Prostate gland (tissue), 2 donors: ENCODE measurements at places on chromosomes 13 and 19.

DNA sequence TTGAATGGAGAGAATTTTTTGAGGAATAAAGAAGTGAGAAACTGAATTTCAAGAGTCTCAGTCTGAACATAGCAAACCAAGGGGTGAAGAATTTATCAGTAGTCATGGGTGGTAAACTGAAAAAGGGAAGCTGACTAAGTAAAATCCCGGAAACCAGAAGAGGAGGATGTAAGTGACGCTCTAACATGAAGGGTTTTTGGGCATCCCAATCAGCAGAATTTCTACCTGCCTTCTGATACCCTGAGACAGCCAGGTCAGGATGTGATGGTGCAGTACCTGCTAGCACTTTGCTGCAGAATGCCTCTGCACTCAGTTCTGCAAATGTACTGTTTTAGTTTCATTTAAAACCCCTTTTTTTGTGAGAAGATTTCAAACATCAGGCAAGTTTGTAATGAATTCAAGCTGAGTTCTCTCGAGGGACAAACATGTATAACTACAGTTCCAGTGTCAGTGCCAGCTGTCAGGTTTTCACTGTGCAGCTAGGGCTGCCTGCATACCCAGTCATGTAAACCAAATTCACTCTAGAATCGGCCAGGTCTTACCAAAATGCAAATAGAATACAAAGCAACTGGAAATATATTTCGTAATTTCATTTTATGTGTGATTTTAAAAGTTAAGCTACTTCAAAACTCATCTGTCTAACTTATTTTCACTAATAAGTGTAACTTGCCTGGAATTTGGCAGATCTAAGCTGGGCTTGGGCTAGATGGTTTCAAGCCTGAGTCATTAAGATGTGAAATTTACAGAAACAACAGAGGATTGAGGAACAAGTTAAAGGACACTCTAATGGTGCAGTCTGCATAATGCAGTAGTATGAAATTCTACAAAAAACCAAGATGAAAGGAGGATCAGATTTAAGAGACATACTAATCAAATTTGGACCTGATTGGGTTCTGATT lies 13.8 kb downstream of the METTL21C start:
- no peak for DNase-seq

GRCh38 chr13:87674247-87674738 lies 3.1 kb downstream of the SLITRK5 start:
- DNase-seq: no peak

GRCh38 chr13:46578590-46578975 lies 25.6 kb downstream of the LRCH1 start:
- DNase-seq: no peak

- no peak for DNase-seq
Measured at GRCh38 chr13:93862259-93862658, 617.2 kb downstream of the DCT start.

DNA sequence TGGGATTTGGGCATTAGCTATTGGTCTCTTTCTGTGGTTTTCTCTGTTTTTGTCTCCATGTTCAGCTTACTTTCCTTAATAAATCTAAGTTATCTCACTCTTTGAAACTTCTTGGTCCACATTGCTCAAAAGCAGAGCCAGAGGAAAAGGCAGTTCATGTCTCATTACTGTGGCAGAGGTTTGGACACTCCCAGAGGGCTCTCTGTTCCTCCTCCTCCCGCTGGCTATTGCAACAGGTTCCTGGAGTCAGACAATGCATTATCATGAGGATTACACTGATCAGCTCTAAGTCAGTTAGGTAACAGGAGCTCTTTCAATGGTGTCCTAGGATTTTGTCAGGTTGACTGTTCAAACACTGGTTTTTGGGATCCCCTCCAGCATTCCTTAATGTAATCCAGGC lies 298.8 kb downstream of the NDFIP2 start:
- DNase-seq: peak; percentile 17

- DNase-seq: peak; percentile 58
Measured at GRCh38 chr19:38277549-38277948, 13.2 kb downstream of the SPINT2 start.

- DNase-seq: no peak
Measured at GRCh38 chr13:28301839-28302238, 163.5 kb downstream of the PAN3 start.

- no peak for DNase-seq
Measured at GRCh38 chr13:98413796-98414195, 163.1 kb downstream of the STK24 start.

GRCh38 chr13:24356270-24356669 lies 46.9 kb downstream of the C1QTNF9 start:
- DNase-seq: no peak

GRCh38 chr19:31175564-31176348 lies 173.5 kb downstream of the TSHZ3 start:
- DNase-seq: no peak

GRCh38 chr19:7916103-7916954 lies 1.7 kb downstream of the TGFBR3L start:
- no peak for DNase-seq

- no peak for DNase-seq
Measured at GRCh38 chr13:85508683-85509329, 290.4 kb downstream of the SLITRK6 start.
